Kidney tubule cell (primary cell): ENCODE measurements at places on chromosomes 3 and 15.

GRCh38 chr3:31829826-31830426 is 151.1 kb downstream of the OSBPL10 start:
- no peak for DNase-seq

- no peak for DNase-seq
Observed at GRCh38 chr3:18489939-18490338, 64.8 kb upstream of the SATB1 start.

DNA sequence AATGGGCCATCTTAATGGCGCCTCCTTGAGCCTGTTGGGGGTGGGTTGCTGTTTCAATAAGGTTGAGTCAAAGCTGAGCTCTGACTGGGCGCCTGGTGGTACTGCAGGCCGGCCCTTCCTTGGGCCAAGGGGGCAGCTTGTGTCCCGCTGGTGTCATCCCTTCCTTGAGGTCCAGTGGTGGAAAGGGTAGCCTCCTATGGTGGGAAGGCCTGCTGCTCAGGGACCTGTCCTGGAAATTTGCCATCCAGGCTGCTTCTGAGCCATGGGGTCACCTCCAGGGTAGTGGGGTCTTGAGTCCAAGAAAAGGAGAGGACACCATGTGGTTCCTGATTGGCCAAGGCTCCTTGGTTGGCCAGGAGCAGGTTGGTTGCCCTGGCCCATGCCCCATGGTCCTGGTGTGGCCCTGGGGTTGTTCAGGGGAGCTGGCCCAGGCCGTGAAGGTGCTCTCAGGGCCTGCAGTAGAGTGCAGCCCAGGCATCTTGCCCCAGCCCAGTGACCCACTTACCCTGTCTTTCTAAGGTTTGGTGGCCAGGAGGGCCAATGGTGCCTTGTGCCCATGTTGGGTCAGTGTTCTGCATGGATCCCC is 188.7 kb downstream of the UBE3A start:
- DNase-seq = no peak

DNA sequence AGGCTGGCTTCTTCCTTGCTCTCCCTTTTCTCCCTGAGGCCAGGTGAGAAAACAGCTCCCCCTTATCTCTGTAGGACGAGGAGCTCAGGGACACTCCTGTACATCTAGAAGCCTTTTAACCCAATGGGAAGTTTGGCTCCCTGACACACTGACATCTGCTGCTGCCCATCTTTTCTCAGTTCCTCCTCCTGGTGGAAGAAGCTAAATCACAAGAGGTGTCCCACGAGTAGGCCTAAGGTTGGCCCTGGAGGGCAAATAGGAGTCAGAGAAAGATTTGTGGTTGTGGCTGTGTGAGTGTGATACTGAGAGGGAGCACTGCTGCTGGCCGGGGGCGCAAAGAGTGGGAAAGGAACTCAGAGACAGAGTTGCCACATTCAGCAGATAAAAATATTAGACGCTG is 49.5 kb downstream of the ARHGAP31 start:
- no peak for DNase-seq

DNA sequence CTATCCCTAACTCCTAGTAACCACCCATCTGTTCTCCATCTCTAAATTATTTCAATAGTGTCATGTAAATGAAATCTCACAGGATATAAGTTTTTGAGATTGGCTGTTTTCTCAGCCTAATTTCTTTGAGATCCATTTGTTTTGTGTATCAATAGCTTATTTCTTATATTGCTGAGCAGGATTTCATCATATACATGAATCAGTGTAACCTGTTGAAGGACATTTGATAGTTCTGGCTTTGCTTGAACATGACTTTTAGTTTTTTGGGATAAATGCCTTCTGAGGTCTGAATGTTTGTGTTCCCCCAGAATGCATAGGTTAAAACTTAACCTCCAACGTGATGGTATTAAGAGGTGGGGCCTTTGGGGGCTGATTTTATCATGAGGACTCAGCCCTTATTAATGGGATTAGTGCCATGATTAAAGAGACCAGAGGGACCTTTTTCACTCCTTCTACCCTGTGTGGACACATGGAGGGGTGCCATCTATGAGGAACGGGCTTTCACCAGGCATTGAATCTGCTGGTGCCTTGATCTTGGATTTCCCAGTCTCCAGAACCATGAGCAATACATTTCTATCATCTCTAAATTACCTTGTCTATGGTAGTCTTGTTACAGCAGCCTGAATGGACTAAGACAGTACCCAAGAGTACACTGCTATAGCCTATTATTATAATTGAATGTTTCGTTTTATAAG is 118.3 kb downstream of the FNDC3B start:
- DNase-seq = no peak

DNA sequence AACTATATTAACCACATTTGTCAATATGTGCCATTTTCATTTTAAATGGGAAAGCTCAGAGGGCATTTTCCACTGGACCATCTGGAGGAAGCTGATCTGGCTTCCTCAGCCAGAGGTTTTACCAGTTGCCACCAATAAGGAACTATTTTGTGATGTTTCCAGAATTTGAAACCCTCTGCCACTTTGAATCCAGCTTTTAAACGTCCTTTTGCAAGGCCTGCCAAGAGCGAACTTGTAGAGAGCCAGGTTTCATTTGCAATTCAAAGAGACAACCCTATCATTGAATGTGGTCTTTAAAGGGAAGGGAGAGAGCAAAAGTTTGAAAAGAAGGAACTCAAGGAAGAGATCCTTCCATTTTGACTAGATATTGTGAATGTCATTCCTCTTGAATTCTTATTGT is 123.3 kb upstream of the CHL1 start:
- DNase-seq = no peak

DNA sequence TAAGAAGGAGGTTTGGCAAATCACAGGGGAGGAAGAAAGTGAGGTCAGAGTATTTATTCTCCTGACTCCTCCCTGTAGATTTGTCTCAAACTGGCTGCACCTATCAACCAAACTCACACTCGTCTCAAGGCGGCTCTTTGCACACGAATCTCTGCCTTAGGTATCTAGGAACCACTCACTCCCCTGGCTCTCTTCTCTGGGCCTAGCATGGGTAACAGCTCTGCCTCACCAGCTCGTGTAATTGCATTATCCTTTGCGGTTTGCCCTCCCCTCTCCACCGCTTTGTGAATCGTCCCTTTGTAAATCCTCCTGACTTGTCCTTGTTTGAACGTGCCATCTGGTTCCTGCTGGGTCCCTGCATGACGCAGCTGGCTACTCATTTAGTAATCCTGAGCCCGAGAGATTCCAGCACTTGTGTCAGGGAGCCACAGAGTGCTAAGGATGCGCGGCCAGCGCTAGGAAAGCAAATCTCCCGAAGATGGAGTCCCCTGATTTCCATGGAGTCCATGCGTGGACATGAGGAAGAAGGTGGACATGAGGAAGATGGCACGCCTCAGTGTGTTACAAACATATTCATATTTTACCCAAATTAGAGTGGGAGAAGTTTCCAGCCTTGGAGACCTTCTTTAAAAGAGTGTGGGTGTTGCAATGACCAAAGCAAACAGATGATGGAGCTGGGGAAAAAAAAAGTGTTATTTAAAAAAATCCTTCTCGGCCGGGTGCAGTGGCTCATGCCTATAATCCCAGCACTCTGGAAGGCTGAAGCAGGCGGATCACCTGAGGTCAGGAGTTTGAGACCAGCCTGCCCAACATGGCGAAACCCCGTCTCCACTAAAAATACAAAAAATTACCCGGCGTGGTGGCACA is 26.7 kb downstream of the NRROS start:
- DNase-seq = peak; percentile 61

DNA sequence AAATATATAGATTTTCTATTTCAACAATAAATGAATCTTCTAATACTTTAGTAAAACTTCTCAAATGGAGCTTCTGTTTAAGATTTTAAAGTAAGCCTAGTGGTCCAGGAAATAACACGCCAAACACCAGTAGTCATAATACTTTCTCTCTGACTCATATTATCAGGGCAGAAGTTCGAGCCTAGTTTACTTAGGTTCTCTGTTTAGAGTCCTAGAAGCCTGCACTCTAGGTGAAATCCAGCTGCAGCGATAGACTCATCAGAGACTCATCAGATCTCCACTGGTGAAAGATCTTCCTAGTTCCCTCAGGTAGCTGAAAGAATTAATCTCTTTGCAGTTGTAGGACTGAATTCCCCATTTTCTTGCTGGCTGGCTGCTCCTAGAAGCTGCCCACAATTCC is 552.5 kb upstream of the ROBO2 start:
- DNase-seq = peak; percentile 82

DNA sequence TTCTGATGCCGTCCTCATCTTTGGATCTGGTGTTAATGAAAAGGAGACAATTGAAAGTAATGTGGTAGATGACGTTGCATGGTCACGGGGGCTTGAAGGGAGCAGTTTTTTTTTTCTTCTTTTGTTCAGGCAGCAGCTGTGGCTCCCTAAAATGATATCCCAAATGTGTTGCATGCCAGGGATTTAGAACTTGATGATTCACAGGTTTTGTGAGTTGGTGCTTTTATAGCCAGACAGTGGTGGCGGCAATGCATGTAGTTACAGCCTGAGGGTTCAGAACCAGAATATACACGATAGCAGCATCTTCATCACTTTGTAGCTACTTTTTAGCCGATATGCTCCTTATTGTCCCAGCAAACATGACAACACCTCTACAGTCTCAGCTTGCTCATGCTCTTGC is 133.4 kb downstream of the CHST2 start:
- no peak for DNase-seq

DNA sequence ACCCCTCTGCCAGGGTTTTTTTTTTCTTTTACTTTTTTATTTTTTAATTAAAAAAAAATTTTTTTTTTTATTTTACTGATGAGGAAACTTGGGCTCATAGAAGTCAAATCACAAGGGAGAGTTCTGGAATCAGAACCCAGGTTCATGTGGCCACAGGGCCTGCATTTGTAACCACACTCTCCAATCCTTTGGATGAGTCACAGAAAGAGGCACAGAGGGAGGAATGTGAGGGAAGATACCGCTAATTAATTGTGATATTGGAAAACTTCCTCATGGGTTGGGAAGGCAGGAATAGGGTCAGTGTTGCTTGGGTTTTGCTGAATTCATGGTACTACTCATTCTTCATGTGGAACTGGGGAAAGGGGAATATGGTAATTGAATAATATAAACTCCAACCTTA is 132.9 kb upstream of the SLC6A11 start:
- peak; percentile 8 for DNase-seq

GRCh38 chr3:196082619-196082971 is 705 bp upstream of the TFRC start:
- no peak for DNase-seq

- no peak for DNase-seq
Observed at GRCh38 chr3:45592405-45592804, 2.1 kb upstream of the LIMD1 start.

- no peak for DNase-seq
Observed at GRCh38 chr3:9727743-9728142, 3.8 kb upstream of the BRPF1 start.

DNA sequence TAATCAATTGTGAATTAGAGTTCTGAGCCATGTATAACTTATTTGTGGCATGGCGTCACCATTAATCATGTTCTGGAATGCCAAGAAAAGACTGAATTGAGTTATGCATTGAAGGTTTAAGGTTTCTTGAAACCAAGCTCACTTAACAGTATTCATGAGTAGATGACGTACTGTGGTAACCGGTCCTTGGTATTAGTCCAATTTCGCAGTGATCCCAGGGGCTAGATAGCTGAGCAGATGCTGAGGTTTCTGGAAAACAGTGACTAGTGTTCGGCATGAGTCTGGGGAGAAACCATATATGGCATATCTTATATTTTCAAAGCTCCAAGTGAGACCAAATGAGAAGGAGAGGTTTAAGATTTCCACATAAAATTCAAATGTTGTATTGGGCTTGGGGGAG is 218.3 kb upstream of the LYSMD4 start:
- no peak for DNase-seq

- DNase-seq = peak; percentile 9
Observed at GRCh38 chr3:66037986-66038369, 740 bp downstream of the MAGI1 start.

DNA sequence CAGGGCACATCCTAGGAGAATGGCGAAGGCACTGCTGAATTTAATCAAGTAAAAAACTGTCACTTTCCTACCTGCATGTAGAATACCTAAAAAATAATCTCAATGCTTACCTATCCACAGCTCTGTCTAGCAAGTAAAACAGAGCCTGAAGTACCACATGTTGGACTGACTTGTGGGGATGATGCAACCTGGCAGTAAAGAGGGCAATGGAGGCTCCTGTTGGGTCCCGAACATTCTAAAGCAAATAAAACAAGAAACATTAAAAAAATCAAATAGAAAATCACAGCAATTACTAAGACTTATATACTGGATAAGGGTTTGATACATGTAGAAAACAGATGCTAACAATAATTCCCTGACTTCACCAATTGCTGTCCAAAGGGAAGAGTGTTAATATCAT is 56.1 kb downstream of the PTPN9 start:
- no peak for DNase-seq
